ENCODE measurements at places on chromosomes 16 and 17.

DNA sequence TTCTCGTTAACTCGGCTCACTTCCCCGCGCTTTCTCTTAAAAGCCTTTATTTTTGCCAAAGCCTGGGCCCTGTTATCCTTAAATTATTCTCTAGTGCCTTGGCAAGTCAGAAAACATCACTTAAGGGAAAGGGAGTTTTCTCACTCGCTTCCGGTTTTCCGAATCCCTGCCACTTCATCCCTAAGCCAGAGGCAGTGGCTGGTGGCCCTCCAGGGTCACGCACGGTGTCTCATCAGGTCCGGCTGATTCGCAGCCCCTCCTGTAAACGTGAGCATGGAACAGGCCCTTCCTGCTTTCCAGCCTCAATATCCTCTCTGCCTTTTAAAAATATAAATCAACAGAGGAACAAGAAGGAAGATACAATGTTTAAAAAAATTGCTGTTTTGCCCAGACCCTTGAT, 142.5 kb upstream of the CHMP6 start:
- no peak for DNase-seq

DNA sequence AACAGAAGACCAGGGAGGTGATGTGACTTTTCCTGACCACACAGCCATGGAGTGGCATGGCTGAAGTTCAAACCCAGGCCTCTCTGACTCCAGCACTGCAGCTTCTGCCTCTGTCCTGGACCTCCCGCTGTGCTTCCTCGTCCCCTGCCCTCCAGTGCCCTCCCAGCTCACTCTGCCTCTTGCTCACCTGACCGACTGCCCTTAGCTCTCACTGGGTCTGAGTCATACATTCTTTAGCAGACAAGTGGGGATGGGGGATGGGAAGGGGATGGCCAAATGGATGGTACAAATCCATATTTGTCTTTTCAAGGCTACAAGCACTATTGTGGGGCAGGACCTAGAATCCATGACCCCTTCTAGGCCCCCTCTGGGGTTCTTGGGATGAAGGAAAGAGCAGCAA, 33.0 kb downstream of the PITPNM3 start:
- DNase-seq: peak; percentile 53

GRCh38 chr17:47649972-47650524, 329 bp downstream of the KPNB1 start:
- DNase-seq: no peak

DNA sequence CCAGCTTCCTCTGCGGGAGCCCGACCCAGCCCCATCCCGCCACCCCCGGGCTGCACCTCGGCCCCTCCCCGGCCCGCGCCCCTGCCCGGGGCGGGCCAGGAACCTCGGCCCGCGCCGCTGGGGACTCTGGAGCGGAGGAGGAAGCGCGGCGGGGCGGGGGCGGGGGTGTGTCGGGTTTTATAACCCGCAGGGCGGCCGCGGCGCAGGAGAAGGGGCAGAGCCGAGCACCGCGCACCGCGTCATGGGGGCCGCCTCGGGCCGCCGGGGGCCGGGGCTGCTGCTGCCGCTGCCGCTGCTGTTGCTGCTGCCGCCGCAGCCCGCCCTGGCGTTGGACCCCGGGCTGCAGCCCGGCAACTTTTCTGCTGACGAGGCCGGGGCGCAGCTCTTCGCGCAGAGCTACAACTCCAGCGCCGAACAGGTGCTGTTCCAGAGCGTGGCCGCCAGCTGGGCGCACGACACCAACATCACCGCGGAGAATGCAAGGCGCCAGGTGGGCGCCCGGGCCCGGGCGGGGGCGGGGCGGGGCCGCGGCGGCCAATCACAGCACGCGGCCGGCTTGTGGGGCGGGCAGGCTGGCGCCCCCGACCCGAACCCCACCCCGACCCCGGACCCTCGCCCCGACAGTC, at the start of gene ACE:
Gene ACE (plus strand): TSS at position 208 of the 626 bp plus-strand sequence. CDS start 34 bp downstream, at position 242.
- DNase-seq: no peak

DNA sequence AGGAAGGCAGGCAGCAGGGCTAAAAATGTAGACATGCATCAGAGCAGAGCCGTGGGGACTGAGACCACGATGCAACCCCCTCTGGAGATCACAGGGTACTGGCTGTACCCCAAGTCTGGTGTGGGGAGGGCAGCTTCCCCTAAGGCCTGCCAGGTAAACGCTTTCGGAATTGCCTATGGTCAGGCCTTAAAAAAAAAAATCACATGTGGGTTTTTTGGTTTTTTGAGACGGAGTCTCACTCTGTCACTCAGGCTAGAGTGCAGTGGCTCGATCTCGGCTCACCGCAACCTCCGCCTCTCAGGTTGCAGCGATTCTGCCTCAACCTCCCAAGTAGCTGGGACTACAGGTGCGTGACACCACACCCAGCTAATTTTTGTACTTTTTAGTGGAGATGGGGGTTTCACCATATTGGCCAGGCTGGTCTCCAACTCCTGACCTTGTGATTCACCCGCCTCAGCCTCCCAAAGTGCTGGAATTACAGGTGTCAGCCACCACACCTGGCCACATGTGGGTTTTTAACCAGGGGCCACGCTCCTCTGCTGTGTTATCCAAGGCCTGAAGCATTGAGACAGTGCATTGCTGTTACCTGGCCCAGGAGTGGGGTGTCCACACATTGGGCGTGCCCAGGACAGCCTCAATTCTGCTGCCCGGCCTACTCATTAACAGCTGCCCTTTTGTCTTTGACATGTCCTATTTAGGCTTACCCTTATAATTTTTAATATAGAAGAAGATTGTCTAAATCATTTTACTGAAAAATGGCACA, 50.4 kb downstream of the LITAF start:
- no peak for DNase-seq

- no peak for DNase-seq
These were observed 464 bp downstream of the RUNDC3A start for GRCh38 chr17:44308865-44309264.

Measured in mucosa of gallbladder (tissue), 1 donor.